ENCODE measurements at places on chromosomes 16 and 17.

- DNase-seq, result peak; percentile 95
Measured at GRCh38 chr17:80029258-80029974, 6.3 kb downstream of the TBC1D16 start.

DNA sequence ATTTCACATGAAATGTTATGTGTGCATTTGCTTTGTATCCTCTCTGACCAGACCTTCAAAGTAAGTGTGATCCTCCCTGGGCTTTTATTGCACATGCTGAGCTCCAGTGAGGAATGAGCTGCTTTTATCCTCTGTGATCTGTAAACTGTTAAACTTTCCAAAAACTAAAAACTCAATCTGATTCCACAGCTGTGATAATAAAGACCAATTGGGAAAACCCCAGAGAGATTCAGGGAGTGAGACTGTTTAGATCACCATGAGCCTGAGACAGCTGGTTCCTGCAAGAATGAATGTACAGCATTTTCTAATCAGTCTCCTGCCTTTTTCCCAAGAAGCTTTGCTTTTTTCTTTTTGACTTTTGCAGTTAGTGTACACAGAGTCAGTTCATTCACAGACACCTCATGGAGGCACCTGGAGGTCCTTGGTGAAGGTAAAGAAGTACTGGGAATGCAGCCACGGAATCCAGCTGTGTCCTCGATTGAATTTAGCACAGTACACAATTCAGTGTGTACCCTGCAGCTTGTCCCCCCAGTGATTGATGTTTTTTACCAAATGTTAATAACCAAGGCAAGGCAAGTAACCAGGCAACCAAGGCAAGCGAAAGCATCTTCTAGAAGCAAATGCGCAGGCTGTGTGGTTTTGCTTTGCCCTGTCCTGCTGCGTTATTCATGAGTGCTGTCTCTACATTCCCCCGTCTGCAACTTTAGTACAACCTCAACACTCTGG lies 182.6 kb downstream of the LGALS9B start:
- DNase-seq, result no peak

DNA sequence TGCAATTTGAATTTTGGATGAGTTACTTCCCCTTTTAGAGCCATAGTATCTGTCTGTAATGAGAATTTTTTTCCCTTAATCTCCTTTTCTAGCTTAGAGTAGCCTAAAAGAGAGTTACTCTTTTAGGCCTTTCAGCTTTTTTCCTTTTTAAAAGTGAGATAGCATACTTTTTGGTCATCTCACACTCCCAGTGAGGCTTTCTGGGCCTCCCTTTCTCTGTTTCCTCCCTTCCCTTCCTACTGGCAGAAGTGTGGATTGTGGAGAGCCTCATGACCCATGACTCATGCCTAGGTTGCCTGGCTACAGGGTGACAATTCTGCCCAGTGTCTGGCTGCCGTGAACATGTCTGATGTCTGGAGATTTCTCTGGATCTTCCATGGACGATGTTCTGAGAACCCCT lies 15.2 kb downstream of the KRT23 start:
- DNase-seq, result peak; percentile 80

GRCh38 chr17:46898860-46899259 lies 24.1 kb upstream of the GOSR2 start:
- DNase-seq, result no peak

DNA sequence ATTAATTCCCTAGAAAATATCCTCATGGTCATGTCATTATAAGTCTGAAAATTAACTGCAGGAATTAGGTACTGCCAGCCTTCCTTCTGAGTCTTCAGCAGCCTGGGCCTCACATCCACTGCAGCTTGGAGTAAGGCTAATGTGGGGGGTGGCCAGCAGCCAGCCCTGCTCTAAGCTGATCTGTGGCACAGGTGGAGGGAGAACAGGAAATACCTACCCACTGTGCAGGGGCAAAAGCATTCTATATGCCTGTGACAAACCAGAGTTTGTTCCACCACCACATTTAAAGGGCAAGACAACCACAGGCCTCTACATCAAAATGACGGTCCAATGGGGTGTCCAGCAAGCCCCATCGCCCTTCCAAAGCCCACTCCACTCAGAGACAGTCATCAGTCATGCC lies 9.4 kb downstream of the NPRL3 start:
- DNase-seq, result no peak

GRCh38 chr17:73593249-73593965 lies 50.8 kb downstream of the SDK2 start:
- no peak for DNase-seq

GRCh38 chr17:73643852-73644144 lies 447 bp downstream of the SDK2 start:
- no peak for DNase-seq

DNA sequence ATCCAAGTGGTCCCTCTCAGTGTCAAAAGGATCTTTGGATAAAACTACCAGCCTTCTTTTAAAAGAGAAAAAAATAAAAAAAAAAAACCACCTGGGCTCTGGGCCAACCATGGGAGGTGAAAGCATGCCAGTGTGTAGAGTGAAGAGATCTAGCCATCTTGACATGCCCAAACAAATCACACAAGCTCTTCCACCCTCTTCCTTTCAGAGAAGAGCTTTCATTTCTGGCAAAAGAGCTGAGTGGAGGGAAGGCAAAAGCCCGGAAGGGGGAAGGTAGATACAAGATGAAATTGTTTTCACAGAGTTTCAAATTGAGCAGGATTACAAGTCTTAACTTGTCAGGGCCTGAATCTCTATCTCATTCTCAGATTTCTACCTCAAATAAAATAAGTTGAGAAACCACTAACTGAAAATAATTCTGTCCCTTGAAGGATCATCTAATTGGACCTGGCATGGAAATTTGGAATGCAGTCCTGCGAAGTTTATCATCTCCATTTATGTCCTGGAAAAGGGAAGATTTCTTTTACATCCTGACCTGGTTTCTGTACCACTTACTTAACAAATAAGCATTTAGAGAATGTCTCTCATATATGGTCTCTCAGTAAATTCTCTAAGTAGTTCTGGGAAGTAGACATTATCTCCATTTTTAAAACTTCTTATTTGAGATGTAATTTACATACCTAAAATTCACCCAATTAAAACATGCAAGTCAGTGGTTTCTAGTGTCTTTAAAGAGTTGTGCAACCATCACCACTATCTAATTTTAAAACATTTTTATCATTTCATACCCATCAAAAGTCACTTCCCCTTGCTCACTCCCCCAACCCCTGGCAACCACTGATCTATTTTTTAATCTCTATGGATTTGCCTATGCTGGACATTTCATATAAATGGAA lies 93.7 kb downstream of the TANGO6 start:
- DNase-seq, result peak; percentile 83

DNA sequence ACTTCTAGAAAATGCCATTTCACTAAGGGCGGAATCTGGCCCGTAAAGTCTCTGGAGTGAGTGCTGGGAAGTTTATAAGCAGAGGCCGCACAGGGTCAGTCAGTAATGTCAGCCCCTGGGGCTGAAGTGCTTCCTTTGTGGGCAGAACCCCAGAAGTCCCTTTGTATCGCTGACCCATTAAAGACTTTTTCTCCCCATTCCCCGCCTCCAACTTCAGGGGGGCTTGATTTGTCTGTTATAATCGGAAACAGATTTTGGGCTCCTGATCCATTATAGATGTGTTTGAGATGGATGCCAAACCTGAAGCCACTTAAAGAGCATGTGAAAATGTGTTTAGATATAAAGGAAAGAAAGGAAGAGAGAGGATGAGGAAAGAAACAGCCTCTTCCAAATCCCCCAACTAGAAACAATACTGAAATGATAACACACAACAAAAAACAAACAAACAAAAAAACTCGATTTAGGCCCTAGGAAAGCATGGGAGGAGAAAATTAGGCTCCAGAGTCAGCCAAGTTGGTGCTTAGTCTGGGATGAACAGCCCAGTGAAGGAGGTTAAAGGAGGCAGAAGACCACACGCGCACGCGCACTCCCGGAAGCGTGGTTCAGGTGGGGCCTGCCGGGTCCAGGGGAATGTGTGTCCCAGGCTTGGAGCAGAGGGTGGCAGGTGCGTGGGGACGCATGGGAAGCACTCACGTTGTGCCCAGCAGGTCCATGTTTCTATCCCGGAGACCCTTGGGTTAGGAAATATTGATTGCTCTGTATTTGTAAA lies 27.1 kb downstream of the MSI2 start:
- no peak for DNase-seq

DNA sequence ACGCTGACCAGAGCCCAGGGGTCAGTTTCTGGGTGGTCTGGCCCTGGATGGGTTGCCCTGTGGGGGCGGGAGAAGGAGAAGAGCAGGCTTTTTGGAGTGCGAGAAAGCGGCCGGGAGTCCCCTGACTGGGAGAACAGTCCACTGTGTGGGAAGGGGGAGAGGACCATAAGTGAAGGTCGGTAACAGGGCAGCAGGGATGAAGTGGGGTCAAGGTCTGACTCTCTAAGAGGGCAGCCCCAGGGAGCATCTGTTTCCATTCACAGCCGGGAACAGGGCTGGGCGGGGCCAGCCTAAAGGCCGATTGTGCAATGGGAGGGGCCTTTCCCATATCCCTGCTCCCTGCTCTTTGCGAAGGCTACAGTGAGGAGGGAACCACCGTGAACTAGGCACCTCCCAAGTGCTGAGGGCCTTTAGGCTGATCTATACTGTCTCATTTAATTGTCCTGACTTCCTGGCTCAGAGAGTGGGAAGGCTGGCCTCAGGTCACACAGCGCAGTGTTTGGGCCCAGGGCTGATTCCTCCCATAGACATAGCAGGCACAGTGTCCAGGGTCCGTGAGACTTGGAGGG lies 10.4 kb upstream of the WFDC1 start:
- DNase-seq, result no peak

DNA sequence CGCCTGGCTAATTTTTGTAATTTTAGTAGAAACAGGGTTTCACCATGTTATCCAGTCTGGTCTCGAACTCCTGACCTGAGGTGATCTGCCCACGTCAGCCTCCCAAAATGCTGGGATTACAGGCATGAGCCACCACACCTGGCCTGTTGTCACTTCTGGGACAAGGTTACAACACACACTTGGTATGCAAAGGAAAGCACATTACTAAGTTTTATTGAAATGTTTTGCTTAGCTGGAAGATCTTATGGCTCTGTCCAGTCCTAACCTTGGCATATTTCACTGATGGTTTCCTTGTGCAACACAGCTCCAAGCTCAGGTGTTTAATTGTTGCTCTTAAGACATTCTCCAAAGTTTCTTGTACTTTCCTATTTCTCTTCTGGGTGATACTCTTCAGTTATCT lies 94.2 kb downstream of the CNTNAP4 start:
- DNase-seq, result no peak

DNA sequence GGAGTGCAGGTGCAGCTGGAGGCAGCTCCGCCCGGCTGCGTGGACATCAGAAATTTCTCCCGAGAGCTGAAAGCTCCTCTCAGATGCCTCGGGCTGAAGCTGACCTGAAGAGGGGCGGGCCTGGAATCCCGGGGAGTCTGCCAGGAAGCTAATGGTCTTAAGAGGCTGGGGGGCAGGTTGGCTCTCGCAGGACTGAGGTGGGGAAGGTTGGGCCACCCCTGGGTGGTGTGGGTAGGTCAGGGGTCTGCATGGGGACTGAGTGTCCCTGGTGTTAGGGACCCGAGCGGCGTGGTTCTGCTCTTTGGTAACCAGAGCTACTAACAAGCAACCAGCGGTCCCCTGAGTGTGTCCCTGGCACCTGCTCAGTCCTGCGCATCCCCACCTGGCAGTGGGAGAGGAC lies 3.5 kb downstream of the CHMP6 start:
- DNase-seq, result no peak

GRCh38 chr17:46910179-46910927 lies 12.6 kb upstream of the GOSR2 start:
- DNase-seq, result no peak

DNA sequence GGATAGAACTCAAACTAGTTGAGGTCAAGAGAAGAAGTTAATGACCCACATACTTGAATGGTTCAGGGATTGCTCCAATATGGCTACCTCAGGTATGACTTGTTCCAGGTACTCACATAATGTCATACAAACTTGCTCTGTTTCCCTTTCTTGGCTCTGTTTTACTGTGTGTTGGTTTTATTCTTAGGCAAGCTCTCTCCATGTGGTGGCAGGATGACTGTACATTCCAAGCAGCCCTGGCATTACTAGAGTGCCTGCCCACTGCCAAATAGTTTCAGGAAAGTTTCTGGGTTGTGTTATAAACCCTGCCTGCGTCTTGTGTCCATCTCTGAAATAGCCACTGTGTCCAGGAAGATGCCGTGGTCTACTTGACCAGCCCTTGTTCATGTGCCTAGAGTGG lies 476.8 kb downstream of the SHISA9 start:
- no peak for DNase-seq

- no peak for DNase-seq
Measured at GRCh38 chr17:28657756-28658155, 4.0 kb downstream of the SDF2 start.

- no peak for DNase-seq
Measured at GRCh38 chr16:83717814-83718213, 90.0 kb upstream of the HSBP1 start.

Data from MV-4-11 (cell line).